Ureter (tissue), 1 donor: ENCODE measurements at places on chromosomes 7 and 10.
A peak's percentile ranks its signal among the peaks of the same experiment; 100 is the strongest.

- DNase-seq: no peak
These were observed 61.2 kb downstream of the DNAJB6 start for GRCh38 chr7:157397731-157398691.

- no peak for DNase-seq
These were observed 196.2 kb upstream of the AGK start for GRCh38 chr7:141355032-141355431.

DNA sequence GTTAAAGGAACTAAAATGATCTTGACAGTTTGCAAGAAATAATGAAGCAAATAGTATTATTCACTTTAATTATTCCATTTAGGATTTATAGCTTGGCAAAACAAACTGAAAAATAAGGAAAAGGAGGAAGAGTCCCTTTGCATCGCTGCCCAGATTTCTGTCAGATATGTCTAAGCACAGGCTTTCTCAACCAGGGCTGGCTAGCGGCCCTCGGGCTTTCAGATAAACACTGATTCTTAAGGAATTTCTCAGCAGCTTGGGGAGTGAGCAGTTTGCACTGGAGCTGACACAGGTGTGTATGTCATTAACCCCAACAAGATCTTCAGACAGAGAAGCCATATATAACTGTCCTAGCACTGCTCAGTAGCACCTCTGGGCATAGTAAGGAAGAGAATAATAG, 47.9 kb upstream of the SEMA3D start:
- no peak for DNase-seq

GRCh38 chr10:121243609-121244241, 354.5 kb downstream of the FGFR2 start:
- DNase-seq: no peak

DNA sequence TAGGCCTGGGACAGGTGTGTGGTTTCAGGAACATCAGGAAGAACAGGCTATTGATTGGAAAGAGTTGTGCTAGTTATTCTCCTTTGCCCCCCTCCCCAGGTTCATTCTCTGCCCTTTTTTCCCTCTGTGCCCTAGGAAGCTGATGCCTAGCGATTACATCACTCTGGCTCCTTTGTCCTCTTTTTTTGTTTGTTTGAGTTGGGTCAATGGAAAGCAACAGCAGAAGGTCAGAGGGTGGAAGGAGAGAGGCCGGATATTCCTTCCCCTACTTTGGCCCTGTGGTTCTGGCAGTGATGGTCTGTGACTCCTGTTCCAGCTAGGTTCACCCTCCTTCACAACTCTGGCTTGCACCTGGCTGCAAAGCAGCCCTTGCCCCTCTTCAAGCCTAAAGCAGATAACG, 18.9 kb downstream of the LOXL4 start:
- no peak for DNase-seq

DNA sequence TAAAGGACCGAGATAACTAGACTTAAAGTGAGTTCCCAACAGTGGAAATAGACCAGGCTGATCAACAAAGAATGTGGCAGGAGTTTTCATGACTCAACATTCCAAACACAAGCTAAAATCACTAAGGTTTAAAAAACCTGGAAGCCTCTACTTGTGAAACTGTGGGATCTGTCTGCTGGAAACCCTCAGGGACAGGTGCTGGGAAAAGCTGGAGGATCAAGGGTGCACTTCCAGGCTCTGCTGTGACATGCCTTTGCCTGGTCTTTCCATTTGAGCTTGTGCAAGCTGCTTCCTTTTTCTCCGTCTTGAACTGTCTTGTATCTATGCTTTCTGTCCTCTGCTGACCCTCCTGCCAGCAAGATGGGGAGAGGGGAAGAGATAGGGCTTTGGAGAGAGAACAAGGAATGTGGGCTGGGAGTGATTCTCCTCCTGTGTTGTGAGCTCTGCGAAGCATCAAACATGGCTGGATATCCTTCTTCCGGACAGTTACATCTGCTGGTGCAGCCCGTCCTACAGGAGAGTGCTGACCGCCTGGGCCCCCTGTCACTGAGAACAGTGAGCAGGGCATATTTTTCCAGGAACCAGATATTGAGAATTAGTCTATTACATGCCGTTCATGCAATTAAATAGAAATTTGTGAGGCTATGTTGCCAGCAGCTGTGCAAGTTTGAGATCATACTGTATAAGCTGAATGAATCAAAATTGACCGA, 25.5 kb downstream of the ARHGAP22 start:
- no peak for DNase-seq

DNA sequence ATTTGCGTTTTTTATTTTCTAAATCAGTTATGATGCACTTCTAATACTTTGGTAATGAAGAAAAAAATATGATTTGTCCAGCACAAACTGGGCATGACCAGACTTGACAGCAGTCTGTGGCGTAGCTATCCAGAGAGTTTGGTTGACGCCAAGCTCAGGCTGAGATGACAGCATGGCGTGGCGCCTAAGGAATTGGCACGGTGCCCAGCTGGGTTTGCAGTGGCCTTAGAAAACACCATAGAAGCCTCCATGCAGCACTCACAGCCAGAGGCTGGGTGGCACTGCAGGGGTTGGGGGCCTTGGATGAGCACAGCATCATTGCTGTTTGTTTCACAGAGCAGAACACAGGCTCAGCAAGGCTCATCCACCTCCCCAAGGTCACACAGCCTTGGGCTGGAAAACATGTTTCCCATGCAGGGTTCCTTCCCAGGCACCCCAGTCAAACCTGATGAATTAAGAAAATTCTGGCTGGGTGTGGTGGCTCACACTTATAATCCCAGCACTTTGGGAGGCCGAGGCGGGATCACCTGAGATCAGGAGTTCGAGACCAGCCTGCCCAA, 88.9 kb downstream of the GTF2IRD1 start:
- peak; percentile 77 for DNase-seq

GRCh38 chr10:124009231-124010015, 84.0 kb downstream of the CHST15 start:
- no peak for DNase-seq

DNA sequence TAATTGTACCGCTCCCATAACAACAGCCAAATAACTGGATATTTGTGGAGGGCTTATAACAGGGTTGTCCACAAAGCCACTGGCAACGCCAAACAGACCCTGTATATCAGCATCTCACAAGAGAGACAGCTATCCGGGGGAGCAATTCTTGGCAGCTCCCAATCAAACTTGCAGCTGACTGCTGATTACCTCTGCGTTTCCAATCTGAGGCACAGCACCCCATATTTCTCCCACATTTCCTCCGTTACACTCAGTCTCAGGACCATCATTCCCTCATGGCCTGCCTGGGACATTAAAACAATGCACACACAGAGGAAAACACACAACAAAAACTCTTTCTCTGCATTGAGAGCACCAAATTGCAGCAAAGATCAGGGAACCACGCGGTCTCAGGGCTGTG, 67.8 kb upstream of the SDK1 start:
- no peak for DNase-seq
